ENCODE measurements at places on chromosomes 5 and 9.

GRCh38 chr5:124732428-124733328 lies 13.8 kb downstream of the ZNF608 start:
- DNase-seq: no peak

DNA sequence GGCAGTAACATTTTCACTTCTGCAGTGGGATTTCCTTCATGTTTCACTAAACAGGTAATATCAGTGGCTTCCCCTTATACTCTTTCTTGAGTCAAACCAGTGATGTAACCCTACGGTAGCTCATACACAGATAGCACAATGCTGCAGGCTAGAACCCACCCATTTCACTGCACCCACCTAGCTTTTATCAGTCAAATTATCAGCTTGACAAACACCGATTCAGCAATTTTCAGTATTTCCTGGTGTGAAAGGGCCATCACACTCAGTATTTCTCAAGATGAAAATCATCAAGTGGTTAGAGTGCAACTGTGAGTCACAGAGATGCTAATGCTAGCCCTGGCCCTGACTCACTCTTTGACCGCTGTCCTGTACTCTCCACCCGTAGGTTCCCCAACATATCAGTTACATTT lies 242.3 kb upstream of the PTGER4 start:
- DNase-seq: no peak

DNA sequence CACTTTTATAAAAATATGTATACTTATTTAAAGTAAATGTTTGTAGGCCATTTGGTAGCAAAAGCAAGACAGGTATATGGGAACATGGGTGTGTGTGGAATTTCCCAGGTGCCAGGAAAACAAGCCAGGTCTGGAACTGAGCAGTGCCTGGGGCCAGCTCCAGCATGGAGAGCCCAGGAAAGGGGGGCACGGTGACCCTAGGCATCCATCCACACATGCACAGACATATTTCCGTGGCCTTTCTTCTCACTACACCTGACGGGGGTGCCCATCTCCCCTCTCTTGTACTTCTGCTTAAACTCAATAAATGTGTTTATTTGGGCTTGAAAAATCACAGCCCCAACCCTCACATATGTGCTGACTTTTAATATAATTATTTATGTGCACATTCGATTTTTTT lies 31.2 kb upstream of the CXCL14 start:
- DNase-seq: peak; percentile 36

GRCh38 chr5:133884569-133885311 lies 83.7 kb downstream of the C5orf15 start:
- no peak for DNase-seq

GRCh38 chr5:36558641-36559040 lies 47.8 kb upstream of the SLC1A3 start:
- DNase-seq: no peak

DNA sequence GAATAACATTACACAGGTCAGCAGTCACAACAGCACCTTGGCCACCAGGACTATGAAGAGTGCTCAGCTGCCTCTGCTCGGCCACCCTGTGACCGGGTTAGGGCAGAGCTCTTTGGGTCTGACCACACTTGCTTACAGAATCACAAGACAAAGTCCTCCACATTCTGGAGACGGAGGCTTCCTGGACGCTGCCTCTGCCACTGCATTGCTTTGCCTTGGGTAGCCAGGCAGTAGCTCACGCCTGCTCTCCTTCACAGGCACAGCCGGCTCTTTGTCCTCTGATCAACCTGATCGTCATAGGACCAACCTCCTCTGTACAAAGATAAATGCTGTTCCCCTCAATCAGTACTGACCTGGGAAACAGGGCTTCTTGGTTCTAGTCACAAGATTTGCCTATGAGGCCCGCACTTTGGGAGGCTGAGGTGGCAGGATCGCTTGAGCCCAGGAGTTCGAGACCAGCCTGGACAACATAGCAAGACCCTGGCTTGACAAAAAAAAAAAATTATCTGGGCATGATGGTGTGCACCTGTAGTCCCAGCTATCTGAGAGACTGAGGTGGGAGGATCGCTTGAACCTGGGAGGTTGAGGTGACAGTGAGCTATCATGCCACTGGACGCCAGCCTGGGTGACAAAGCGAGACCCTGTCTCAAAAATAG lies 128.4 kb upstream of the IER5L start:
- no peak for DNase-seq

DNA sequence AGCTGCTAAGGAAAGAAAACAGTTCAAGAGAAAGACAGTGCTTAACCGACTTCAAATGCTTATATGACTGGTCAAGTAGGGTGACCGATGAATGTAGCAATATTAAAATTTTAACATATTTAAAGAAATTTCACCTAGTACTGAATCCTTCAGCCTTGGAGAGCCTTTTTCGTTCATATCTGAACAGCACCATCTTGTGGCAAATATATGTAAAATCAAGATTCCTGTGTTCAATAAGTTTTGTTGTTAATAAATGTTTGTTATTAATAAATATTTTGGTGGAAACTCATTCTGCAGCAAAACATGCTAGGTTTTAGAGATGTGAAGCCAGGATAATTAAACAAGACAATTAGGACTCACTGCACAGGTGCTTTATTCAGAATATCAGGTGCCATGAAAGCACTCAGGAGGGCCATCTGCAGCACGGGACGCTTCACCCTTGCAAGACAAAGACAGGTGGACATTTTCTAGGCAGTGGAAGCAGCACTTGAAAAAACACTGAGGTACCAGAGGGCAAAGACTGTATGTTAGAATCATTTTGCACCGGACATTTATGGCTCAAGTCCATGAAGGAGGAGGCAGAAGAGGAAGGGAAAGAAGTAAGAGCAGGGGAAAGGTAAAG lies 15.6 kb downstream of the TICAM2 start:
- no peak for DNase-seq

DNA sequence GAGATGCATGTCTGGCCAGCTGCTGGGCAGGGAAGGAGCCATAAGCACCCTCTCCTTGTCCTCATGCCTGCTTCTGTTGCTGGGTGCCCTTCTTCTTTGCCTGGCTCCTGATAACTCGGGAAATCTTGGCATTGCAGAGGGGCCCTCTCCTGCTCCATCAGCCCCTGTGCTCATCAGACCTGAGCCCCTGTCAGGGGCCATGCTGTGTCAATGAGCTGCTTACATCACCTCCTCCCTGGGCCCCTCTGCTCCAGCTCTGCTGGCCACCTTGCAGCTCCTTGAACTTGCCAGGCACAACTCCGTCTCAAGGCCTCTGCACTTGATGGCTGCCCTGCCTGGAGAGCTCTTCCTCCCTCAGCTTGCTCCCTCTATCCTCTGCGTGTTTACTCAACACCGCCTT lies 194.3 kb downstream of the TTLL11 start:
- DNase-seq: no peak

- DNase-seq: no peak
Observed at GRCh38 chr9:755454-756381, 85.8 kb upstream of the DMRT1 start.

DNA sequence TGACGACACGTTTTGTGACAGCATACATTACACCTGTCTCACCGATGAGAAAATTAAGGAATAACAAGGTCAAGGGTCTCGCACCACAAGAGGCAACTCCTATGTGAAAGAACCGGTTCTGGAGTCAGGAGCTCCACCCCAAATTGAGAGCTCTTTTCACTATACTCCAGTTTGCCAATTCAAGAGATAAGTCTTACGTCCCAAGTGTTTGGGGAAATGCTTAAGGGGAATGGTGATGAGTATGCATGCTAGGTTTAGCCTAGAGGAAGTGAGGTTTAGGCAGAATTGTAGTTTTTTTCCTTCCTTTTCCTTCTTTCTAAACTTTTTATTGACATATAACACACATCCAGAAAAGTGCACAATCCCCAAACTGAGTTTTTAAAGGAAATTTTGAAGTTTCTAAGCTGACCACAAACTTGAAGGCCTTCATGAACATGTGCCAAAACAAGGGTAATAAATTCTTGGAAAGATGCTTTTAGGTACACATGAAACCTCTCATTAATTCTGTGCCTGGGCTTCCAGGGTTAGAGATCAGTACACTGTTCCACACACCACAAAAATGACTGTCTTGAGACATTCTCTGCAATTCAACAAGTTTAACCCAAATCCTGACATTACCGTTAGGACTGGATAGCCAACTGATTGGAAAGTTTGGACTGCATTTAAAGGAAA lies 127.6 kb upstream of the SLC1A3 start:
- no peak for DNase-seq

DNA sequence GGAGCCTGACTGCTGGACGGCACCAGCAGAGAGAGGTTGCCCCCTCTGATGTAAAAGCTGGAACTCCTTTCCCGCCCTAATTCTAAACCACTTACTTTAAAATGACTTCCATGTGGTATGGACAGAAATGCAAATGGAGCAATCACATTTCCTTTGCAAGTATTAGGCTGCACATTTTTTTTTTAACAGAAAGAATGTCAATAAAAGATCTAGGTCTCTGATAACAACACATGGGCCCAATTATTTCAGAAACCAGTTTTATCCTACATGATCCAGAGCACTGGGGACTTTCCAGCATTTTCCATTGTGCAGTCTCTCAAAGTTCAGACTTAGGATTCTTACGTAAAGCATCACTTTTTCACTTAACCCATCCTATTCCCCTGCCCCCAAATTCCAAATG lies 203.7 kb downstream of the NXNL2 start:
- no peak for DNase-seq

GRCh38 chr5:171131497-171131896 lies 177.6 kb upstream of the TLX3 start:
- no peak for DNase-seq

GRCh38 chr9:106753155-106753671 lies 109.8 kb upstream of the ZNF462 start:
- no peak for DNase-seq

DNA sequence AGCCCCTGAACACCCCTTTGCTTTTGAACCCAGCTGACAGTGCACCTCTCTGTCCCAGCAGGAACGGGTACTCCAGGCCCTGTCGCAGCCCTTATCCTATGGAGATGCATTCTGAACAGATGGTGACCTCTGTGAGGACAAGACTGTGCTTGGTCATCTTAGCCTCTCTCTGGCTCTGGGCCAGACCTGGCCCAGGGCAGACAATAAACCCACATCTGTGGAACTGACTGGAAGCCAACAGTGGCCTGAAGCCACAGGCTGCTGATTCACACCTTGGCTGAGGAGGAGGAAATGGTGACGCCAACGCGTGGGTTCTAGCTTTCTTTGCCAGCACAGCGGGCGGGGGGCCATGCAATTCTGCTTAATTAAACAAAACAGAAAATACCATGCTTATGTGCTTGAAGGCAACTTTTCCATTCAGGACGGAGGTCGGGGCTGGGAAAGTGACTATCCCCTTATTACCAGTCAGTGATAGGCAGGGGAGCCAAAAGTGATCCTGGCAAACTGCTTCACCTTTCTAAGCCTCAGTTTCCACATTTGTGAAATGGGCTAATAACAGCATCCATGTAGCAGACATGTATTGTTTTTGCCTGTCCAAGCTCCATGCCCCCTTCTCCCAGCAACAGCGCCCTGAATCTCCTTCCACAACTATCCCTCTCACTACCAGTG lies 10.8 kb downstream of the SH3PXD2B start:
- DNase-seq: no peak

All from type B pancreatic cell (in vitro differentiated cells).